Activated naive CD8-positive, alpha-beta T cell treated with anti-CD3 and anti-CD28 coated beads, Interleukin-2, amount 10 ng/mL, durations not matched to agents 7 days and 5 days (primary cell): ENCODE measurements at places on chromosomes 12 and 14. TPM values are rescaled to one million over a fixed set of nuclear protein-coding genes. Genes with fewer than 3 reads are reported as not detected.

GRCh38 chr14:38143170-38143569 is 64.5 kb upstream of the SSTR1 start:
- H3K4me3 ChIP-seq: no peak overlapping the region
- H3K27me3 ChIP-seq: no peaks in the 10 kb centered on the region
- H3K27ac ChIP-seq: no peak overlapping the region
- no peaks in the 10 kb centered on the region for H3K36me3 ChIP-seq
- peaks cover 3% of the 10 kb centered on the region for H3K4me1 ChIP-seq

DNA sequence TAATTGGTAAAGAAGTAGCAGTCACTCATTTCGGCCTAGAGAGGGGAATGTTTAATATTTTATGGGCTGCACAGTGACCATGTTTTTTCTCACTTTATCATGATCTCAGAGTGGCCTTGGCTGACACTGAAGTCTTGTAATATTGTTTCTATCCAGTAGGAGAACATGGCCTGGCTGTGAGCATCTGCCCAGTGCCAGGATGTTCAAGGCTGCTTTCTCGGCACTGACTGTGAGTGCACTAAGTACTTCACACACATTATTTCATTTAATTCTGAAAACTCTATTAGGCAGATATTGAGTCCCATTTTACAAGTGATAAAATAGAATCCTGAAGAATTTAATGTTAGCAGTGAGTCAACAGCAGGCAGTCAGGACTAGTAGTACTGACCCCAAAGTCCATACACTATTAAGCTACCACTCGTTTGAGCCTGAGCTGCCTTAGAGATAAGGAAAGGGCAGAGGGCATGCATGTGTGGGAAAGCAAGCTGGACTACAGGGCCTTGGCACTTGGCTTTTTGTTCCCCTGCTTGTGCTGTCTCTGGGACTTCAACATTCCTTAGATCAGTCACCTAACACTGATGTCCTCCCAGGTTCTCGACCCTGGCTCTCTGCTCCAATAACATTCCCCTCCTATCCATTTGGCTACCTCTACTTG is 42.2 kb upstream of the APPL2 start:
- no peak for DNase-seq
- no peak overlapping the region for H3K27ac ChIP-seq
- no peaks in the 10 kb centered on the region for H3K36me3 ChIP-seq

- H3K4me1 ChIP-seq: peaks cover 3% of the 10 kb centered on the region
- no peak overlapping the region for H3K4me3 ChIP-seq
- no peaks in the 10 kb centered on the region for H3K36me3 ChIP-seq
- no peak for DNase-seq
- no peak overlapping the region for H3K27ac ChIP-seq
Measured at GRCh38 chr12:108328420-108328819, 10.7 kb downstream of the CMKLR1 start.

Gene MSI1
- total RNA-seq: not detected

GRCh38 chr12:14362352-14362751 is 3.1 kb upstream of the ATF7IP start:
- peaks cover 10% of the 10 kb centered on the region for H3K36me3 ChIP-seq
- H3K27me3 ChIP-seq: no peaks in the 10 kb centered on the region
- H3K27ac ChIP-seq: no peak overlapping the region

Gene PRH2
- total RNA-seq: not detected

Gene GZMB
- 217 TPM for total RNA-seq

Gene TMEM121
- 8.8 TPM for total RNA-seq

GRCh38 chr14:64064447-64064846 is 211.6 kb downstream of the SYNE2 start:
- no peak for DNase-seq
- no peaks in the 10 kb centered on the region for H3K27me3 ChIP-seq
- no peak overlapping the region for H3K27ac ChIP-seq
- H3K4me1 ChIP-seq: no peaks in the 10 kb centered on the region
- no peak overlapping the region for H3K4me3 ChIP-seq
- peaks cover 24% of the 10 kb centered on the region for H3K36me3 ChIP-seq

DNA sequence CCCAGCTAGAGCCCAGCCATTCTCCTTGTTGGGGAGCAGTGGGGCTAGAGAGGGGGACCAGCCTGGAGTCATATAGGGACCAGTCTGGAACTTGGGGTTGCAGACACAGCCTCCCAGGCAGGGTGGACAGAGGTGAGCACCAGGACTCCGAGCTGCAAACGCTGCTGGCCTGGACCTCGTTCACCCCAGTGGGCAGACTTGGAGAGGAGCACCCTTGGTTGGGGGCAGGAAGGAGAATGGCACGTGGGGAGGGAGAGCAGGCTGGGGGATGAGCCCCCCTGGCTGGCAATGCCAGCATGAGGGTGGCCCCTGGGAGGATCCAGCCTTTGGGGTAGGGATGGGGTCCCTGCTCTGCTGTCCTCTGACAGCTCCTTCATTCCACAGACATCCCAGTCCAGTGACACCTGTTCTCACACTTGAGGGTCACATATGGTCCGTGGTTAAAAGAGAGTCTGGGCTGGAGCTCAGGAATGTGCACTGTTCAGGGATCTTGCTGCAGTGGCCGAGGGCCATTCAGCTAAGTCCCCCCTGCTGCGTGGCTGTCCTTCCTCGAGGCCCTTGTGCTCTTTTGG is 2.8 kb downstream of the LBHD2 start:
- H3K4me3 ChIP-seq: no peak overlapping the region
- DNase-seq: no peak
- peaks cover 15% of the 10 kb centered on the region for H3K27me3 ChIP-seq
- no peaks in the 10 kb centered on the region for H3K4me1 ChIP-seq

GRCh38 chr12:9760699-9761418 is at the start of gene CD69:
CD69 (minus strand) TSS chr12:9760901; CDS start chr12:9760820, 81 bp downstream.
- H3K36me3 ChIP-seq: peaks cover 39% of the 10 kb centered on the region
- peak; percentile 67 for DNase-seq
- peak within 1 kb of the TSS; percentile 93 for H3K4me3 ChIP-seq
- peak within 1 kb of the TSS; percentile 94 for H3K27ac ChIP-seq
- peaks cover 38% of the 10 kb centered on the region for H3K4me1 ChIP-seq

Gene TAS2R20
- 1.2 TPM for total RNA-seq
